ENCODE measurements at places on chromosomes 5 and 9. TPM values are rescaled to one million over a fixed set of nuclear protein-coding genes. Genes with fewer than 3 reads are reported as not detected.

DNA sequence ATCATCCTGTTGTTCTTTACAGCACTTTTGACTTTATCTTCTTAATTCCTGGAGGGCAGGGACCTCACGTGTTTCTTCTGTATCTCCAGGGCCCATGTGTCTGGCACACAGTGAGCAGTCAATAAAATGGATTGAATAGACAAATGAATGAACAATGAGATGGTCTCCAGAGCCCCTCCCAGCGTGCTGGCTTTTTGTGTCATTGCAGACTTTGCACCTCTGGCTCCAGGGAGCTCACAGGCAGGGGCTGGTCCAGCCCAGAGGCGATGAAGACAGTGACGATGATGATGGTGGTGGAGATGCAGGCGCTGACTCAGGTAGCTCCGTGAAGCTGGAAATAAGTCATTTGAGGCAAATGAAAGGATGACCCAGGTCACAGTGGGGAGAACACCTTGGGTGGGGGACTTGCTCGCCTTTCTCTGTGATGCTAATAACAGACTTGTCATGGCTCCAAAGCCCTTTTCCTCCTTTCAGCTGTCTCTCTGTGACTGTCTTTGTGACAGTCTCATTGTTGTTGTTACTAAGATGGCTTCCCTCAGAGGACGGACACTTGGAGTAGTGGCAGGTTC lies 30.4 kb upstream of the FABP6 start:
- DNase-seq: no peak

- no peak for DNase-seq
Measured at GRCh38 chr5:54644226-54644625, 126.7 kb downstream of the SNX18 start.

DNA sequence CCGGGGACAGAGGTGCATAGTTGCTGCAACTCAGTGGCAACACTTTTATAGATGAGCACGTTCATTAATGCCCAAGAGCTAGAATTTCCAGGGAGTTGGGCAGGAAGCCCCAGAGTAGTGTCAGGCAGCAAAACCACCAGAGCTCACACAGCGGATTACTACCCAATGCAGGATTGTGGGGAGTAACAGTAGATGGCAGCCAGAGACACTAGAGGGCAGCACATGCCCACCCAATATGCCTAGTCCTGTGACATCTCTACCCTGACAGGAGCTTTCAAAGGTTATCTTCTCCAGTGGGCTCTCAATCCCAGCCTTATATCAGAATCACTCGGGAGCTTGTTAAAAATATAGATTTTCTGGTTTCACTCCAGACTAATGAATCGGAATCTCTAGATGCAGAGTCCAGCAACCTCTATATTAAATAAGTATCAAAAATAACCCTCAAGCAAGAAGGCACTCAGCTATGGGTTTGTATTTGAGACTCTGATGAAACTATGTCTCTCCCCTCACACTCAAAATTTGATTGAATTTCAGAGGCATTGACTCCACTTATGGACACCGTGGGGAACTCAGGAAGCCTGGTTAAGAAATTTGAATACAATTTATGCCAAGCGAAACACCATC lies 58.4 kb upstream of the PHF24 start:
- DNase-seq: peak; percentile 82

DNA sequence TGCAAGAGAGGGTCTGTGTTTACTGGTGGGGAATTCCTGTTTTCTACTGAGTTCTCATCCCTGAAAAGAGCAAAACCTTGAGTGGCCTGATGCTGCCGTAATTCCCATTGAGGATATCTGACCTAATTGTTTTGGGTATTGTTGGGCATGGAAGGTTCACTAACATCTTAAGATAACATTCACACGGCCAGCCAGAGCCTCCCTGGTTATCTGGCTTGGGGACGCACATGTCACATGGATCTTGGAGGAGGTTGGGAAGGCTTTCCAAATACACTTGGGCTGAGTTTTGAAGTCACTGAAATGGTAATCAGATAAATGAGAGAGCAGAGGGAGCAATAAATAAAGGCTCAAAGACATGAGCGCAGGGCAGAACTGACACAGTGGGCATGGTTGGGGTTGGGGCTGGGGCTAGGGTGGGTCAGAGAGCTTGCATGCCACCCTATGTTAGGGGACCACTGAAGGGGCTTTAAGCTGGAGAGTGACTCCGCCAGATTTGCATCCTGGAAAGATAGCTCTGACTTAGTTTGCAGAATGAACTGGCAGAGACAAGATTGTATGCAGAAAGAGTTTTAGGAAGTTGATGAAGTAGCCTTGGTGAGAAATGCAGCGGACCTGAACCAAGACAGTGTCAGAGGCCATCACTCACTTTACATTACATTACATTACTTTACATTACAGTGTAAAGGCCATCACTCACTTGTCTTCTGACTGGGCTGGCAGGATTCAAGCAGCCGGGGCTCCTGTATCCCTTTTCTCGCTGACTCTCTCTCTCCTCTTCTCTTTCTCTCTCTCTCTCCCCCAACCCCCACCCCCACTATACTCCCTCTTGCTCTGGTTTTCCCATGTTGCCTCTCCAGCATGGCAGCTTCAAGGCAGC lies 24.2 kb downstream of the SLC1A1 start:
- DNase-seq: no peak

The MLANA gene
- total RNA-seq: not detected

The DNAJC25 gene
- total RNA-seq: 6.3 TPM

The SHOC1 gene
- not detected for total RNA-seq

Data from left cardiac atrium (tissue), 4 donors.